Fibroblast of lung (primary cell): ENCODE measurements at places on chromosomes 4 and X. TPM values are rescaled to one million over a fixed set of nuclear protein-coding genes. Genes with fewer than 3 reads are reported as not detected.
A peak's percentile ranks its signal among the peaks of the same experiment; 100 is the strongest.

DDIT4L gene
- 3.3 and 6.4 TPM in 2 replicates for total RNA-seq

COL4A6 gene
- 3.5 and 7.2 TPM in 2 replicates for total RNA-seq

C4orf36 gene
- 2.8 and 6.3 TPM in 2 replicates for total RNA-seq

ABLIM2 gene
- 0.26 and 0.66 TPM in 2 replicates for total RNA-seq

- no peak for DNase-seq
Measured at GRCh38 chrX:103637604-103638338, 9.0 kb downstream of the TCEAL1 start.

DNA sequence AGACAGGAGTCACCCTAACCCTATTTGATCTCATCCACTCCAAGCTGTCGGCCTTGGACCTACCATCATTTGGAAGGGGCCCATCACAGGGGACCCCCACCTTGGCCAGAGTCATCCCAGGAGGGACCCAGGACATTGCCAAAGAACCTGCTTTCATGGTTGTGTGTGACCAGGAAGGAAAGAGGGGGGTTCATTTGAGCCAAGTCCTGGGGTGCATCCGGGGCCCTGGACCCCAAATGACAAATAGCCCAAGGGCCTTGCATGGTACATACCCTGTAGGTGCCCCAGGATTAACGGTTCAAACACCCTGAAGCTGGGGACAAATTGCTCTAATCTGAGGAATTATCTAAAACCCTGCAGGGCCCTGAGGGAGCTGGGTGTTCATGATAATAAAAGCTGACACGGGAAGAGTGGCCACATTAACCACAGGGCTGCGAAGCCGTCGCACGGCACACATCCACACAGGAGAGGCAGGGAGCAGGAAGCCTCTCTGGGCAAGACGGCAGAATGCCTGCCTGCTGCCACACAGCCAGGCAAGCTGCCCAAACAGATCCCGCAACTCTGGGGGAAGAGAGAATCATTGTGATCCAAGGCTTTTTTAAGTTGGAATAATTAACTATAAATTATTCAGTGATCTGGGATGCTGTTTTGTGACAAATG lies 28.2 kb upstream of the PPP2R2C start:
- DNase-seq, result no peak

DNA sequence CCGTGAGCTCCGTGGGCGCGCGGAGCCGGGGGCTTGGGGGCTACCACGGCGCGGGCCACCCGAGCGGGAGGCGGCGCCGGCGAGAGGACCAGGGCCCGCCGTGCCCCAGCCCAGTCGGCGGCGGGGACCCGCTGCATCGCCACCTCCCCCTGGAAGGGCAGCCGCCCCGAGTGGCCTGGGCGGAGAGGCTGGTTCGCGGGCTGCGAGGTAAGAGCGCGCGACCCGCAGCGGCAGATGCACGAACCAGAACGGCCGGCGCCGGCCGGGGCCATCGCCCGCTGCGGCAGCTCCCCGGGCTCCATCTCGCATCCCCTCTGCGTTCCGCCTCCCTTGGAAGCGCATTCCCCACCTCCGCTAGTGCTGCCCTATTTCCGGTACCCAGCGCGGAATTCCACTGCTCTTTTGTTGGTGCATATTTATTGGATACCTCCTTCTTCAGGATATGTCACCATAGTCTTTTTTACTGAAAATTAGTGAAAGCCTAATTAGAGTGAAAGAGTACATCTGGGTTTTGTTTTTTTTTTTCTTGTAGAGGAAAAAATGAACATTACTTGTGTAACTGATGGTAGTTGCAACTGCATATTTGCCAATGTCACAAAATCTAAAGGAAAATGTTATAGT lies 797 bp downstream of the PKD2 start:
- DNase-seq, result peak; percentile 64

GRCh38 chr4:2478229-2478628 lies 9.3 kb downstream of the RNF4 start:
- no peak for DNase-seq

DNA sequence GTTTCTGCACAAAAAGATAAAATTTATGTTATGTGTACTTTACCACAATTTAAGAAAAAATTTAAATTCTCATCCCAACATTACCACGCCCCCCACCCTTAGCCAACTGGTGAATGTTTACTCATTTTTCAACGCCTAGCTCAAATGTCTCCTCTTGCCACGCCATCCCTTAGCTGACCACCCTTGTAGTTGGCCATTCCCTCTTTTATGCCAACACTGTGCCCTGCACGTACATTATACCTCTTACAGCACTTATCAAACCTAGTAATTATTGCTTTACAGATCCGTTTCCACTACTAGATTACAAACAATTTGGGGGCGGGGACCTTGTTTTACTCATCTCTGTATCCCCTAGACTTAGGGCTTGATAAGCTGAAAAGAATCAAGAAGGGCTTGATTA lies 644 bp downstream of the ERCC6L start:
- DNase-seq, result no peak

- no peak for DNase-seq
Measured at GRCh38 chr4:2091990-2092668, 33.0 kb downstream of the NAT8L start.

GRCh38 chrX:15856222-15856587 lies 1.6 kb upstream of the AP1S2 start:
- no peak for DNase-seq
